Choroid plexus epithelial cell (primary cell): ENCODE measurements at places on chromosomes 12 and 14.

DNA sequence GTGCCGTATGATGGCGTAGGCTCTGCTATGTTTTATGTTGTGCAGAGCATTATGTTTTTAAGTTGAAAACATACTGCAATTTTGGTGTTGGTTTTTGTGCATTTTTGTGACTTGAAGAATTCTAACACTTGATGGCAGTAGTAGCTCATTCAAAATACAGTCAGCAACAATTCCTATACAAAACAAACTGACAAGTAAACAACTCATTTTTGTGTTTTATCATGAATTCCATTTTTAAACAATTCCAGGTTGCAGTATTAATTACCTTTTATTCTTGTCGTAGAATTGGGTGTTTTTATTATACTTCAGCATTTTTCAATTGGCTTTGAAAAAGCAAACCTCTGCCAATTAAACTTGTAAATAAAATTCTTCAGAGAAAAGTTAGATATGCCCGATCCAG, 4.1 kb upstream of the CCER1 start:
- DNase-seq, result peak; percentile 57

GRCh38 chr12:28367993-28368392, 177.7 kb downstream of the CCDC91 start:
- DNase-seq, result no peak

DNA sequence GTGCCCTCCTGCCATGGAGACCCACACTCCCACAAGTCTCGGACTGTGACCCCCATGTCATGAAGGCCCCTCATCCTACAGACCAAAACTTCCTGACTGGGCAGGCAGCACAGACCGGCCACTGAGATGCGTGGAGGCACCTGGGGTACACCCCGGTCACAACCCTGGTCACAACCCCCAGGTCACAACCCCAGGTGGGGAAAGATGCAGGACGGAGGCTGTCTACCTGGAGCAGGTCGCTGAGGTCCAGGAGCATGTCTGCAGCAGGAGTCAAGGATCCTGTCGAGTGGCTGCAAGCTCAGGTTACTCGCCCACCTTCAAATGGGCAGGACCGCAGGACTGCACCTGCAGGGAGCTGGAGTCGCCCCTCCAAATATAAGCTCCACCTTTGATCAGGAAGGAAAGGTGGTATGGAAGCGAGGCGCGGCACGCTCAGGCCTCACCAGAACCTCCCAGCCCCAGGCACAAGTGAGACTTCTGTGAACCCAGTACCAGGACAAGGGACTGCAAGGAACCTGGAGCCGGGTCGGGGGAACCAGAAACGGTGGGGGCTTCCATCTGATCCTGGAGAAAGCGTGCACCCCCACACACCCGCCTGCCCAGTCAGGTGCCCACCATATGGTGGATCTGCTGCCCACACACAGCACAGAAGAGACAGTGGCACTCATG, 8.1 kb downstream of the BTBD6 start:
- no peak for DNase-seq

GRCh38 chr12:79423560-79423959, 267.2 kb downstream of the PAWR start:
- DNase-seq, result no peak

DNA sequence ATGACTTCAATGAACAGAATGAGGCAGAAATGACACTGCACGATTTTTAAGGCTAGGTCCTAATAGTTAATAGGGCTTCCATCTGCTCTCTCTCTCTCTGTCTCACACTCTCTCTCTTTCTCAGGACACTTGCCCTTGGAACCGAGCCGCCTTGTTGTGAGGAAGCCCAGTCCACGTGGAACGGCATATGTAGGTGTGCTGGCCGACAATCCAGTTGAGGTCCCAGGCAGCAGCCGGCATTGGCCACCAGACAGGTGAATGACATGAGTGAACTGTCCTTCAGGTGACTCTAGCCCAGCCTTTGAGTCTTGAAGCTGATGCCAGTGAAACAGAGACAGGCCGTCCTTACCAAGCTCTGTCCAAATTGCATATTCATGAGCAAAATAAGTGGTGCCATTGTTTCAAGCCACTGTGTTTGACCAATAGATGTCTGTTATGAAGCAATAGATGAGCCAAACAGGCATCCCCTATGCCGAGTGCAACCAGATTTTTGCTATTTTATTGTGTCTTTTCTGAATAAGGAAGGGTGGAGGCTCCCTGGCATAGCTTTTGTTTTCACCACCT, 217.5 kb upstream of the LHX5 start:
- DNase-seq, result no peak

DNA sequence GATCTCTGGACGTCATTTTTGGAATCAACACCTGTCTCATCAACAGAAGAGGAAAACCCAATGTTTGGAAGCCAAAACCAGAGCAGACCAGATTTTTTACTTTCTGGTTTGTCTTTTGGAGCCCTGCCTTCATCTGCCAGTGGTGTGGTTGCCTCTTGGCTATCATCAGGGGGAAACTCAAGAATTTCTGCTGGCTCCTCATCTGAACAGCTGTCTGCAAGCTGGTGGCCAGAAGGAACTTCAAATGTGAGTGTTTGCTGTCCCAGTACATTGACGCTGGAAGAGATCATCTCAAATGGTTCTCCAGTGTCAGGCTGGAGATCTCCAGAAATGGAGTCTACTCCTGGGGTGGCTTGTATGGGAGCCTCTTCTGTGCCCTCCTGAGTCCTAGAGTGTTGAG, 13.8 kb downstream of the PLD4 start:
- no peak for DNase-seq

DNA sequence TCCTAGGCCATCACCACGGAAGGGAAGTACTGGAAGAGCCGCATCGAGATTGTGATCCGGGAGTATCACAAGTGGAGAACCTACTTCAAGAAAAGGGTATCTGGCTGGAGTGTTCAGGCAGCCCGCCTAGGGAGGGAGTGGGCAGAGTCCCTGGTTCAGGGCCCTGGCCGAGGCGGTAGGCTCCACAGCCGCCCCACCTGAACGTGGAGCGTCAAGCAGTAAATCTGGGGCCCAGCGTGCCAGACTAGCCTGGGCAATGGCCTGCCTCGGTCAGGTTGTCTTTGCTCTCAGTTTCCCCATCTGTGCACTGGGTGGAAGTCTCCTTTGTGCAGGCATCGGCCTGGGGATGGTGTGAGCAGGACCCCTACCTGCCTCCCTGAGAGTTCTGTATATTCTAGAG, 44.9 kb downstream of the IL31 start:
- no peak for DNase-seq

DNA sequence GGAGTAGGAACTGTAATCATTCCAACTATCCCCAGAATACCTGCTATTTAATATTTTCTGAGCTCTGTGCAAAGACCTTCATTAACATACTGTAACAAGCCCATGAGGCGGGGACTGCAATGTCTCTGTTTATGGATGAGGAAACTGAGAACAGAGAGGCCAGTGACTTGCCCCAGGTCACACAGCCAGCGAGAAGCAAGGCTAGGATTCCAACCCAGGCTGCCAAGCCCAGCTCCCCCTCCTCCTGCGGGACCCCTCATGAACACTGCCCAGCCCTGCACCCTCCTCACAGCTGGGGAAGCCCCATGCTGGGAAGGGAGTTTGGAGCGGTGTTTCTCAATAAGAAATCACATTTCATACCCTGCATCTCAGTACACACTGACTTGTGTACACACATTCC, 10.9 kb downstream of the HVCN1 start:
- DNase-seq, result peak; percentile 44

- DNase-seq, result no peak
Measured at GRCh38 chr12:201361-201760, 12.6 kb downstream of the SLC6A12 start.

- DNase-seq, result peak; percentile 31
Measured at GRCh38 chr12:12319451-12320183, 30.4 kb downstream of the MANSC1 start.

DNA sequence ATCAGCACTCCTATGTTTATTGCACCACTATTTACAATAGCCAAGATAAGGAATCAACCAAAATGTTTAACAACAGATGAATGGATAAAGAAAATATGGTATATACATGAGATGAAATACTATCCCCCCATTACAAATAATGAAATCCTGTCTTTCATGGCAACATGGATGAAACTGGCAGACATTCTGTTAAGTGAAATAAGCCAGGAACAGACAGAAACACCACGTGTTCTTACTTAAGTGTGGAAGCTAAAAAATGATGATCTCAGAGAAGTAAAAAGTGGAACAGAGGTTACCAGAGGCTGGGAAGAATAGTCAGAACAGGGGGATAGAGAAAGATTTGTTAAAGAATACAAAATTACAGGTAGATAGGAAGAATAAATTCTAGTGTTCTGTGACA, 113.7 kb upstream of the MDM1 start:
- DNase-seq, result peak; percentile 36
